ENCODE measurements at places on chromosomes 4 and X.

- DNase-seq, result no peak
Measured at GRCh38 chrX:129714581-129714980, 24.2 kb upstream of the XPNPEP2 start.

DNA sequence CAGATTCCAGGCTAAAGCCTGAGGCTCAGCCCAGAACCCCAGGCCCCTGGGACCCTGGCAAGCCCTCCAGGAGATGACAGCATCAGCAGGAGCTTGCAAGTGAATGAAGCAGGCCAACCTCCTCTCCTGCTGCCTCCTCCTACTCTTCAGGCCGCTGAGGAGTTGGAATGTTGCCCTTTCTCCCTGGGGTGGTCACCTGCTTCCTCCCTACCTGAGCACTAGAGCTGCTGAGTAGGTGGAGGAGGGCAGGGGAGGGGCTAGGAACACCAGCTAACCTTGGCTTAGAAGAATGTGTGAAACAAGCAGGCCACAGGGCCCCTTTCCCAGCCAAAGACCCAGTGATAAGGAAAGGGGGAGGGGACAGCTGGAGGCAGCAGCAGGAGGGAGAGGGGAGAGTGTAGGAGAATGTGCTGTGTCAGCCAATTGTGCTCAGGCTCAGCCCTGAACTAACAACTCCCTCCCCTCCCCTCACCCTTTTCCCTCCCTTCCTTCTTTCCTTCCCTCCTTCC is 58.0 kb downstream of the PJA1 start:
- no peak for DNase-seq

DNA sequence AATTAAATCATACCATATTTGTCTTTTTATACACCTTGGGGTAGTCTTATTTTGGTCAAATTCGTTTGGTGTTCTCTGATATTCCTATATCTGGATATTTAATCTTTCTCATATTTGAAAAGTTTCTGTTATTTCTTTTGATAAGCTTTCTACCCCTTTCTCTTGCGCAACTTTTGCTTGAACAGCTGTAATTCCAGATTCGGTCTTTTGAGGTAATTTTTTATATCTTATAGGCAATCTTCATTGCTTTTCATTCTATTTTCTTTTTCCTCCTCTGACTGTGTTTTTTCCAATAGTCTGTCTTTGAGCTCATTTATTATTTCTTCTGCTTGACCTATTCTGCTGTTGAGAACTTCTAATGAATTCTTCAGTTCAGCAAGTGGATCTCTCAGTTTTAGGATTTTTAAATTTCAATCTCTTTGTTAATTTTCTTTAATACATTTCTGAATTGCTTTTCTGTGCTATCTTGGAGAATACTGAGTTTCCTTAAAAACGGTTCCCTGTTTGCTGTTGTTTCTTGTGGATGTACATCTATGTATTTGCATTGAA is 11.3 kb upstream of the MTHFD2L start:
- no peak for DNase-seq

- DNase-seq, result no peak
Measured at GRCh38 chr4:112939901-112940300, 109.6 kb upstream of the ANK2 start.

DNA sequence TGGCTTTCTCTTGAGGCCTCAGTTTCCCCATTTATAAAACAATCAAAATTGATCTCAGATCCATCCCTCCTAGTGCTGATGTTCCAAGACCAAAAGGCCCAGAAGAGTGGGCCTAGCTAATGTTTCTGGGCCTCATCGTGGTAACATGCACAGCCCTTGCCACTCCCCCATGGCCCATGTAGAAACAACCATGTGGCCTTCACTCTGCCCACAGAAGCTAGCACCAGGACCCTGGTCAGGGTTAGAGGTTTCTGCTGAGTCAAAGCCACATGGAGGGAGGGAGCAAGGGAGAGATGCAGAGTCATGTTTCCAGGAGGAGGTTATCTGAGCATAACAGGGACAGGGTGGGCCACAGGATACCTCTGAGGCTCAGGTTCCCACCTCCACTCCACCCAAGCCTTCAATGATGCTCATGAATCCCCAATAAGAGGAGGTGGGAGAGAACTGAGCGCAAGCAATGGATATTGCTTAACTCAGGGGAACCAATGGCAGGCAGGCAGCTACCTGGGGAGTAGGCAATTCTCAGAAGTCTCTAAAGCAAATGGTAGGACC is 16.9 kb downstream of the OTUD5 start:
- DNase-seq, result no peak

All from CD4-positive, alpha-beta T cell treated with Interleukin-2 at 100 ng/mL for 4 hours (primary cell).